ENCODE measurements at places on chromosomes 4 and X.
A peak's percentile ranks its signal among the peaks of the same experiment; 100 is the strongest.

- no peak for DNase-seq
These were observed 118.1 kb upstream of the TLR3 start for GRCh38 chr4:185950891-185951290.

DNA sequence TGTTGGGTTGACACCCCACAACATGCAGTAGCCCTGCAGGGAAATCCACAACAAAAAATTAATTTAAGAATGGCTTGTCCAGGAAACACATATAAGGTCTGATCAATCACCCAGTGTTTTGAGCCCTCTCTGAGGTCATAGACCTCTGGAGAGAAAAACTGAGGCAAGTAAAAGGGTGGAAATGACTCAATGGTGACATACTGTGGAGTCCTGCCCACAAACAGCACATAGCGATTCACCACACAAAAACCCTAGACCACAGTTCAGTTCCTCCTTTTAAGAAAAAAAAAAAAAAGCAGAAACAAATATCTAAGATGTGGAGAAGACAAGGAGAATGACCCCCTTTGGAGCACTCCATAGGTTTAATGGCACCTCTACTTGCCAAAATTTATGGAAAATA is 2691.0 kb downstream of the PCDH7 start:
- no peak for DNase-seq

- no peak for DNase-seq
These were observed 123.8 kb downstream of the GABRA2 start for GRCh38 chr4:46266106-46266505.

GRCh38 chrX:24870143-24870542 is 145.6 kb downstream of the ARX start:
- no peak for DNase-seq

GRCh38 chr4:108834835-108835384 is 72.1 kb upstream of the ETNPPL start:
- DNase-seq: no peak

DNA sequence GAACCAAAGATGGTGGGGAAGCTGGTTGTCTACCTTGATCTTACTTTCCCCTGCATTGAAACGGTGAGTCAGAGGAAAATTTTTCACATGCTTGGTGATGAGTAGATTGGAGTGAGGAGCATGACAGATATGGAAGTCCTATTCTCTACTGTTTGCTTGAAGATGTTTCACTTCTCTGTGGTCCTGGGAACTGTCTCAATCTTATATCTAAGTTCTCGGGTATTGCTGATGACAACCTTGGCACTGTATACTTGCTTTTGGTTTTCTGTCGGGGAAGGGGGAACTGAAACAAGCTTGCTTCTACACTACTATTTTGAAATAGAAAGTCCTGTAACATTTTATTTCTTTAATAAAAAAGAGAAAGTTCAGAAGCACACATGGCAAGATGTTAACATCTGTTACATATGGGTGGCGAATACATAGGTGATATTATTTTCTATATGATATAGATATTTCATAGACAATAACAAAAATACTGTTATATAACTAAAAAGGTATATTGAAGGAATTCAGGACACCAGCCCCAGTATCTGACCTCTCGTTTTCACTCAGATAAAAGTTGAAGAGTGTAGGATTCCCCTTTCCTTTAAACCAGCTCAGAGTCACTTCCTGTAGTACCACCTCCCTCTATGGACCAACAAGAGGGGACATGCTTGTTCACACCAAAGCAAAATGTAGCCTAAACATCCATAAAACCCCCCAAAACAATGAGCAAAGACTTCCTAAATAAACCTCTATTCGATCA is 88.8 kb downstream of the FMR1NB start:
- no peak for DNase-seq

DNA sequence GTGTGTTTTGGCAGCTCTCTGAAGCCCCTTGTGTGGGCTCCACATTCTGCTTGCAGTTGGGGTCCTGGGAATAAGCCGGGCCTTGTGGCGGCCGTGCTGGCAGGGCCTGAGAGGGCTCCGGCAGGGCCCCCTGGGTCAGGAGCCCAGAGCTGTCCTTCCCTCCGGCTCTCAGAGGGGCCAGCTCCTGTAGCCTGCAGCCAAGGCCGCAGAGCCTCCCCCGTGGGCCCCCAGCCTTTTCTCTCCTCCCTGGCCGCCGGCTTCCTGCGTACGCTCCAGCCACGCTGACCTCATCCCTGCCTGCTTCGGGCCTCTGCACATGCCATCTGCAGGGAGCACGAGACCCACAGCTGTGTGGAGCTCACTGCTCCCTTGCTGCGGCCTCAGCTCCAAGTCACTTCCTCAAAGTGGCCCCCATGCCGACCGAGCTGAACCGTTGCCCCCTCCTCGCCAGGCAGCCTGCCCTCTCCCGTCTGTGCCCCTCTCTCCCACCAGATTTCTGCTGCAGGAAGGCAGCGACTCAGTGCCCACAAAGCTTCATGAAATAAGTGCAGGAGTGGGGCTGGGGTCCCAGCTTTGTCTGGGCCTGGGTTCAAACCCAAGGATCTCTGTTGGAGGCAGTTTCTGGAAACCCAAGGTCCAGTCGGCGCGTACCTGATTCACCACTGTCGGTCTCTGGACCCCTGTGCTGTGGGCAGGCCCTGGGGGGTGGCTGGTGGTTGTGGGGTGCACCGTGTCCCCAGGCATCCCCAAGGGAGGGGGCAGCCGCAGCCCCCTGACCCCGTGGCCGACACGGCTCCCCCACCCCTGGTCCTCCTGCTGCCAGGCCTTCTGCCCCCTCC is 57.1 kb upstream of the NKX1-1 start:
- no peak for DNase-seq

- DNase-seq: no peak
These were observed at the start of gene NALF2 for GRCh38 chrX:69503782-69504625. TSS of gene NALF2 (plus strand) at chrX:69504326. CDS start at chrX:69505283, 957 bp downstream.

DNA sequence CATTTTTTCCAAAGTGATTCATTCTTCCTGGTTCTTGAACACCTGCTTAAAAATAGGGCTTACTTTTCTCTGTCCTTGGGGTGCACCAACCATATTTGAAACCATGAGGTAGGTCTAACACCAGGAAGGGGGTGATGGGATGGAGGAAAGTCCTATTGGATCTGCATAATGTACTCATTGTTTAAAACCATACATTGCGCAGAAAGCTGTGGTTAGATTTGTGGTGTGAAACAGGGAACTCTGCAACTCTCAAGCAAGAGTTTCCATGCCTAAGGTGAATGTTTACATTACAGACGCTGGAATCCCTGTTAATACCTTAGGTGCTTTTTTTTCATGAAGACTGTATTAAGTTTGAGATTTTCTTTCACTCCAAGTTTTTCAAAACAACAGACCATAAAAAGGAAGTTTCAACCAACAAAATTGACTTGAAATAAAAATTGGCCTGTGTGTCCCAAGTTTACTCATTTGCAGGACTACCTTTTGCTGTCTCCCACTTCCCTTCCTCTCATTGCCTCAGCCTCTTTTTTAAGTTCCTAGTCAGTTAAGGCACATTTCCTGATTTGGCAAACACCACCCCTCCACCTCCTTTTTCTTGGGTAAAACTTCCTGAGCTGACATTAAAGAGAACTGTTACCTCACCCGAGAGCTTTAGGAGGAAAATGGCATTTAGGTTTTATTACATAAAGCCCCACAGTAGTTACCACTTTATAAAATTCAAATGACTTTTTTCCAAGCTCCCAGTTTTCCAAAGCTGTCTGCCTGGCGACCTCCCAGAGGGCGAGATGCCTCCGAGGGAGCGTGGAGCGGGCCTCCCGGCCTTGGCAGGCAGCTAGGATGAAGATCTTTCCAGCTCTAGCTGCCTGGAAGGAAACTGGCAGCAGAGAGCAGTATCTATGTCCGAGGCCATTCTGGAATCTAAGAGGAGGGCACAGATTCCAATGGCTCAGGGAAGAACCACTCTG is 47.9 kb upstream of the RBPJ start:
- no peak for DNase-seq

- DNase-seq: no peak
These were observed 6.1 kb downstream of the ENOX2 start for GRCh38 chrX:130896802-130897501.

- peak; percentile 7 for DNase-seq
These were observed 84.2 kb downstream of the CNOT6L start for GRCh38 chr4:77734928-77735327.

DNA sequence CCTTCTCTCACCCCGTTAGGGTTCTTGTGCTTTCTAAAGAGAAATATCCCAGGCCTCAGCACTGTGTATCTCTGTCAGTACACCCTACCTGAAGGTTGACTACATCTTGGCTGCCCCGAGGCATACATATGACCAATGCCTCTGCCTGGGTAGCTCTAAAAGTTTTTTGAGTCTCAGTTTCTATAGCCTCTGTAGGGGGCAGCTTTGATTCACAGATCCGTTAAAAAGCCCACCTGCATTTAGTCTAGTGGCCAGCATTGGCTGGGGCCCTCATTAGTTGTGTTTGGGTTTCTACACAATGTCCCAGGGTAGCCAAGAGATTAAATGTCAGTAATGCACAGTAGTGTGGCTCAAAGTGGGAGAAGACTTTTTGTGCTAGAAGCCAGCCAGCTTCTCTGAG is 151.1 kb downstream of the CFAP299 start:
- DNase-seq: no peak

DNA sequence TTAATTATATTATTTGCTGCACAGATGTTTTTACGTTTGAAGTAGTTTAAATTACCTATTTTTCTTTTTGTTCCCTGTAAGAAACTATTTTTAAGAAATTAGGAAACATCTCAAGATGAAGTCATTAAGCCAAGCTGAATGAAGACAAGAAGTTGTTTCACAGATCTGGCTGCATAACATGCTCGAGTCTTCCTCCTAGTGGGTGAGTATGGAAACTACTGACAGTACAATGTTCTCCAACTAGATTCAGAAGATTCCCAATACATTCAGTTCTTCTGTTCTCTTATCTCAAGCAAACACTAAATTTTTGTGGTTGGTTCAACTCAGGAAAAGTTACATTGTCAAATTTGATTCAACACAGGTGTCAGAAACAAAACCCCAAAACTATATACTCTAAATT is 256.8 kb upstream of the VCX start:
- DNase-seq: no peak

DNA sequence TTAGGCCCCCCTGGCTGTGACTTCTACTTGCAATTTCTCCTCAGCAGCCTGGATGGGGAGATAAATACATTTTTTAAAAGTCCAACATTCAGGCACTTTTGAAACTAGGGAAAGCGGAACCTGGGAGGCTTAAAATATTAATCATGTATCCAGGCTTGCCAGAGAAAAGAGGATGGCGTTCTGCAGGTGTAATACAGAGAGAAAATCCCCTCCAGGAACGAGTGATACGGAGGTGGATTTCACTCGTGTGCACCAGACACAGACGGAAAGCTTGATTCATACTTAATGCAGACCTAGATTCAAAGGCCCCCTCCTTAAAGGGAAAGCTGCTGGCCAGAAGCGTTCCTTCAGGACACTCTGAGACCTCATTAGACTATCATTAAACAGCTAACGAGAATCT is 354.0 kb upstream of the BOD1L1 start:
- no peak for DNase-seq

DNA sequence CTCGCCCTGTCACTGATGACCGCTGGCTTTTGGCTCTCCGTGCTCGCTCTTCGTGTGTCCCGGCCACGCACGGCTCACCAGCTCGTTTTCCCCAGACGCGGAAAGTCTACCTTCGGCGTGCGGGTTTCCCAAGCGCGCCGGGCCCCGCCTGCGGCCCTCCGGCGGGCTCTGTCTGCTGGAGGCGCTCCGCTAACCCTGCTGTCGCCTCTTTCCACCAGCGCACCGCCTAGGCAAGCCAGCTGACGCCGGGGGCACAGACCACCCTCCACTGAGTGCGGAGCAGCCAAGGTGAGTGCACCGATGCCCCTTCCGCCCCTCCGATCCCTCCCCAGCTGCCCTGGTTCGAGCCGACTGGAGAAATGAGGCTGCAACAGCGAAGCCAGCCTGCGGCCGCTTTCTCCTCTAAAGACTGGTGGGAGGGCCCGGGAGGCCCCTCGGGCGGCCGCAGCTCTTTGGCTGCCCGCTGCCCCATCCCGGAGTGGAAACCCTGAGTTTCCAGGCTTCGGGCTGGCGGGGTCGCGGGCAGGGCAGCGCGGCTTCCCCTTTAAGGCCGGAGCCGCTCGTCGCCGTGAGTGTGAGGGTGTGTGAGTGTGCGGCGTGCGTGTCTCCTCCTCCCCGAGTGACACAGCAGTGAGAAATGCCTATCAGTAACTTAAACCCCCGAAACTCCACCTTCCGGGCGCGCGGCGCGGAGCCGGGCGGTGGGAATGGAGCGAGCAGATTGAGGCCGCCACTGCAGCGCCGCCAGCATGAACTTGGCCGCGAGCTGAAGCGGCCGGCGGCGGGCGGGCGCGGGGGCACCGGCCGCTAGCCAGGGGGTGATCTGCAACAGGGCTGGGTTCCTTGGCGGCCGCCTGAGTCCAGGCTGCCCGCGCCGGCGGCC is at the start of gene MAMLD1:
Gene MAMLD1, plus strand, starts transcription at position 719 of the 883 bp plus-strand sequence. CDS start 82,200 bp downstream, outside the sequence.
- no peak for DNase-seq

- no peak for DNase-seq
These were observed 57.0 kb downstream of the LEF1 start for GRCh38 chr4:108111781-108112180.

Measured in stimulated activated CD8-positive, alpha-beta memory T cell treated with anti-CD3 and anti-CD28 coated beads, Interleukin-7, amount 100 ng/mL, for 48 hours (primary cell).